ENCODE measurements at places on chromosomes 7 and 10. TPM values are rescaled to one million over a fixed set of nuclear protein-coding genes. Genes with fewer than 3 reads are reported as not detected.

CPEB3 gene
- 2.3 TPM for total RNA-seq

DNAJB9 gene
- 19.5 TPM for total RNA-seq

PCDH15 gene
- total RNA-seq: 1.1 TPM

TLX1 gene
- total RNA-seq: not detected

COBL gene
- 21.3 TPM for total RNA-seq

NYAP1 gene
- 4.6 TPM for total RNA-seq

SH2D4B gene
- total RNA-seq: 0.12 TPM

VAX1 gene
- total RNA-seq: not detected

STEAP1B gene
- 1.2 TPM for total RNA-seq

DNA2 gene
- 33.3 TPM for total RNA-seq

- DNase-seq: no peak
These were observed 49.5 kb upstream of the PPP2R2D start for GRCh38 chr10:131851346-131851745.

GRCh38 chr10:12348870-12349628, at the start of gene CAMK1D:
TSS of gene CAMK1D (plus strand) at chr10:12349547.
- DNase-seq: peak; percentile 36

DNA sequence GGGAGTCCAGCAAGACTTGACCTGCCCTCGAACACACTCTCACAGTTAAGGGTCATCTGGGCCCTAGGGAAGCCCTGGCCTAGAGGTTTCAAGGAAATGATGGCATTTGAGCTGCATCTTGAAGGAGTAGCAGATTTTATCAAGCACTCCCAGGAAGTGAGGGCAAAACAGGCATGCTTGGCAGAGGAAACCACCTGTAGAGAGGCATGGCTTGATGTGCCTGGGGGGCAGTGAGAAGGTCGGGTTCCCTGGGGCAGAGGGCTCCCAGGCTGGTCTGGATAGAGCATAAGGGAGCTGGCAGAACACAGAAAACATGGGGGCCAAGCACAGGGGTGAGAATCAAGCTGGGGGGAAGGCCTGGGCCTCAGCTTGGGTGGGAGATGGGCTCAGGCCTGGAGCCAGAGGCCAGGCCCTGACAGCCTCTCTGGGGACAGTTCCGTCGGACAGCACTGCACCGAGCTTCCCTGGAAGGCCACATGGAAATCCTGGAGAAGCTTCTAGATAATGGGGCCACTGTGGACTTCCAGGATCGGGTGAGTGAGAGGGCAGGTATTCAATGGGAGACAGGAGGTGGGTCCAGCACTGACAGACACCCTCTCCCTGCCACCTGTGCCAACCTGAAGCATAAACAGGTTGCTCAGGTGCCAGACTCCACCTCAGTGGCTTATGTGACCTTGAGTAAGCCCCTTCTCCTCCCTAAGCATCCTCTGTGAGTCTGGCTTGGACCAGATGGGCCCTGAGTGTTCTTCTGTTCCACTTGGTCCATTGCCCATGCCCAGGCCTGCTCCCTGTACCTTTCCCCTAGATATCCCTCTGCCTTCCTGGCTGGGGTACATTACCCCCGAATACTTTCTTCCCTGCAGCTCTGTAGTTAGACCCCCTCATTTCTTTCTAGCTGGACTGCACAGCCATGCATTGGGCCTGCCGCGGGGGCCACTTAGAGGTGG, 3.5 kb upstream of the HOGA1 start:
- DNase-seq: no peak

GRCh38 chr7:123661765-123662164, 6.1 kb downstream of the LMOD2 start:
- no peak for DNase-seq

- no peak for DNase-seq
These were observed 33.5 kb upstream of the AUTS2 start for GRCh38 chr7:69564454-69565417.

GRCh38 chr7:47413526-47414341, 168.2 kb downstream of the TNS3 start:
- no peak for DNase-seq

DNA sequence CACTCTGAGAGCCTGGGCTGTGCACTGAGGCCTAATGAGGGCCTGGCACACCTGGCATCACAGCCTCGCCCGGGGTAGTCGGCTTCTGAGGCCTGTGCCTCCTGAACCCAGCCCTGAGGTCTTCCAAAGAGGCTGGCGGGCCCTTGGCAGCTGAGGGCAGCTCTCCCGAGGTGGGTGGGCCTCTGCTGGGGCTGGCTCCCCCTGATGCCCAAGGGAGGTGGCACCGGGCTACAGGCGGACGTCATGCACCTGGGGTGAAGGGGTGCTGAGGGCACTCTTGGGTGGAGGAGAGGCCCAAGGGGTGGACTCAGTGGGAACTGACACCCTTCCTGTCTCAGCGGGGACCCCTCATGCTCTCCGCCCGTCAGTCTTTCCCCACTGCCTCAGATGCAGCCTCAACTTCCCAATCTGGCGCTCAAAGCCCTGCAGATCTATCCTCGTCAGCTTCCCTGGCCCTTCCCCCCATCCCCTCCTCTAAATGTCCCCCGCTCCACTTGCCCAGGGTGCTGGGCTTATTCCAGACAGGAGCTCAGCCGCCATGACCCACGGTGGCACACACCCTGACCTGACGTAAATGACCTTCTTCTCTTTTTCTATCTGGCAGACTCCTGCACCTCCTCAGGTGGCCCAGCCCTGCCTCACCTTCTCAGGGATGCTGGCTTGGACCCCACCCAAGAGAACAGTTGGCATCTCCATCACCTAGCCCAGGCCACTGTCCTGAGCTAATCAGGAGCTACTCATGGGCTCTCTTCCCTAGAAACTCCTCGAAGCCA, 38.2 kb downstream of the MYL10 start:
- DNase-seq: no peak

GRCh38 chr7:116665332-116665996, 6.5 kb upstream of the MET start:
- DNase-seq: no peak

DNA sequence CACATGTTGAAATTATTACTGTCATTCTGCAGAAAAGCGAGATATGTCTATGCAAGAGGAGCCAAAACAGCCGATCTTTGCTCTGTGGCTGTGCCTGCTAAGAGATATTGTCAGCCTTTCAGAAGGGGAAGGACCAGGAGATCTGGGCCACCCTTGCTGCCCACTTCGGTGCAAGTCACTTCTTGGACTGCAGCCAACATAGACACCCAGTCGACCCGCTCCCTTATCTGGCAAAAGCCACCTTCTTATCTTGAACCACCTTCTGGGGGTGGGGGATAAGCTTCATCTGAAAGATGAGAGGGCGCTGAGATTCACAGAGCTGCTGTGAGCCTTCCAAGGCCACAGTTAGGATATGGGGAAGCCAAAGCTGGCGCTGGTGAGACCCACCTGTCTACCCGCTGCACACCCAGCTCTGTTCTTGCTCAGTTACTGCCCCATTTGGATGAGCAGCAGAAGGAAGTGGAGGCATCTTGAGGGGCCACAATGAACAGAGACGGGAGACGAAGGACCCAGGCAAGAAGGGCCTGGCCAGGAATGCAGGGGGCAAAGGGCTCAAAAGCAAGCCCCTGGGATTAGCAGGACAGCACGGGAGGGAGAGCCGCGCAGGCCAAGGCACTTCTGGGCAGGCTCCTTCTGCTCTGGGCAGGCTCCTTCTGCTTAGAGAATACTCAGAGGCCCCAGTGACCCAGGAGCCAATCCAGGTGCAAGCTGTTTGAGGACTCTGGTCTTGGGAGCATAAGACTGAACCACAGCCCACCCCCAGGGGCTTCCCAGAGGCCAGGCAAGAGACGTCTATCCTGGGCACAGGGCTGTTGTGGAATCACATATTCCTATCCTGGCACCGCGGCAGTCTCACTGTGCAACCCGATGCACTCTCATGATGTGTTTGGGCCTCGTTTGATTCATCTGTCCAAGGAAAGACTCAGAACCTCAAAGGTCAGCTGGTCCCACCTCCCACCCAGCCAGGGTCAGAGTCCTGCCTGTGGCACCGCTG, 38.4 kb upstream of the NPFFR1 start:
- no peak for DNase-seq

- no peak for DNase-seq
These were observed 13.6 kb downstream of the HOXA1 start for GRCh38 chr7:27082171-27082570.

DNA sequence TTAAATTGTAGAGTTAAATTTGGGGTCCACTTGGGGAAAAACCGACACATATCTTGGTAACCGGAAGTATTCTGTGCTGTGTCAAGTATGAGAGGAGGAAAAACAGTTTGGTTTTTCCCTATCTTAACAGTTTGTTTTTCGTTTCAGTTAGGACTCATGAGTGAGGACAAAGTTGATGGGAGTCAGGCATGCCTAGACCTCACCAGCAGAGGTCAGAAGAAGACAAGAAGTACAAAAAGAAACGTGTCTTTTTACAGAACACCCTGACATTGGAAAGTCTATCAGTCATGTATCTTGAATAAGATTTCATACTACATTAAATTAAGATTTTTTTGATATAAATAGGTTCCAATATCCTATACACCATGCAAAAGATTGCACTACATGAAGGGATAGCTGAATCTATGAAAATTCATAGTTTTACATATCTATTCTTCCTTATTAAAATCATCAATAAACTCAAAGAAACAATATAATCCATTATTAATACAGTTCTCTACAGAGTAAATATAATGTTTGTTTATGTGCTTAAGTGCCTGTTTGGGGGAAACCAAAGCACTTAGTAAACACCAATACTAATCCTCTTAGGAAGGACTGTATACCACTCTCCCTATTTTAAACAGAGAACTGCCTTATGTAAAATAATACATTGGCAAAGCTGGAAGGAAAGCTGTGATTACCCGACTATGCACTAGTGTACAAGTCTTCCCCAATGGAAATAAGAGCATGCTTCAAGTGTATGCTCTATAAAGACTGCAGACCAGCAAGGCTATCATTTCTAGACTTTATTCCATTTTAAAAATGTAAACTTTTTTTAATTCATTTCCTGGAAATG, 95.6 kb downstream of the USP6NL start:
- DNase-seq: no peak

GRCh38 chr7:17448479-17449423, 150.3 kb downstream of the AHR start:
- DNase-seq: no peak

DNA sequence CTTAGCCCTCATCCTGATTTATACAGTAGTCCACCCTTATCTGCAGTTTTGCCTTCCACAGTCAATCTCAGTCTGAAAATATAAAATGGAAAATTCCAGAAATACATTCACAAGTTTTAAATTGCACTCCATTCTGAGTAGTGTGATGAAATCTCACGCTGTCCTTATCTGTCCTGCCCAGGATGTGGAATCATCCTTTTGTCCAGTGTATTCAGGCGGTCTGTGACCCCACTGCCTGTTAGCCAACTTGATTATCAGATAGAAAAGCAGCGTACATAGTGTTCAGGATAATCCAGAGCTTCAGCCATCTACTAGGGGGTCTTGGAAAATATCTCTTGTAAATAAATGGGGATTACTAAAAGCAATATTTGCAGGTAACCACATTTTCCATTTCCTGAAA, 146.3 kb downstream of the MALRD1 start:
- DNase-seq: no peak

DNA sequence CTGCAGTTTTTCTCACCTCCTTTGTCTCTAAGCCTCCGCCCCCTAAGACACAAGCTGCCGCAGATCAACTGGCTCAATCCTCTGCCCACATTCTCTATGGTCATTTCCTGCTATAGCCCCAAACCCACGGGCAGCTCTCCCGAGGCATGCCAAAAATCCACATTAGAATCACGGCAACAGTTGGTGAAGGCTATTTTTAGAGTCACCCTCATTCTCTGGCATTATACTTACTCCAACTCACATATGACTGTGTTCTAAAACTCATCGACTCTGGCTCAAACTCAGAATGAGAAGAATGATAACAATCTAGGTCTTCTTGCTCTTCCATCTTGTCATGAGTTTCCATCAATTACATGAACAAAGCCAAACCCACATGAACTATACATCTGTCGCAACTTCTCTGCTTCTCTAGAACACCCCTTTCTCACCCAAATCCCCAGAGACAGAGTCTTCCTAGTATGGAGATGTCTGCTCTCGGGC, 10.9 kb upstream of the KIAA1549 start:
- DNase-seq: no peak

DNA sequence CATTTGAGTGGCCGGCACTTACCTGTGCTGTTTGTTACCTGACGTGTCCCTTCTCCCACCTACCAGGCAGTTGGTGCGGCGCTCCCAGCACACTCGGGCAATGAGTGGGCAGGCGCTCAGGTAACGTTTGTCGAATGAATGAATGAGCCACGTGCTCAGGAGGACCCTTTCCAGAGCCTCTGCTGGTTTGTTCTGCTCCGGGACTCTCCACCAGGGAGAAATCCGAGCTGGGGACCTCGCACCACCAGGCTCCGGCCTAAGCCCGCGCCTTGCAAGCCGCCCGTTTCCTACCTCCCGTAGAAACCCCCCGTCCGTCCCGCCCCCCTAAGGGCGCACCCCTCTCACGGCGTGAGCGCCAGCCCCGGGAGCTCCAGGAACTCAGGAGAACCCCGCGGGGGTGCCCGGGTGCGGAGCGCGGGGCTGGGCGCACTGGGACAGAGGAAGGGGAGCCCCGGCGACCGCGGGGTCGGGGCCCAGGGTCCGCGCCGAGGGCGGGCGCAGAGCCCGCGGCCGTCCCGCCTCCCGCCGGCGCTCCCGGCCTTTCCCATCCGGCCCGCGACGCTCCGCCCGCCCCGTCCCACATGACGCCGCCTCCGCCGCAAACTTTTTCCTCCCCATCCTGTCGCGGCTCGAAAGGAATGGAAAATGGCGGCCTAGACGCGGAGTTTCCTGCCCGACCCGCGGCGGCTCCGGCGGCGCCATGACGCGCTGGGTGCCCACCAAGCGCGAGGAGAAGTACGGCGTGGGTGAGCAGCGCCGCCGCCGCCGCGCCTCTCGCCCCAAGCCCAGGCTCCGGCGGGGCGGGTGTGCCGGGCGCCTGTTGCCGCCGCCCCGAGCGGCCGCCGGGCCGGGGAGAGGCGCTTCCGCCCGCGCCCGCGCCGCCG, at the start of gene DOCK1:
Gene DOCK1, plus strand, starts transcription at position 611 of the 884 bp plus-strand sequence. Its CDS starts 90 bp downstream, at position 701.
- DNase-seq: peak; percentile 46

DNA sequence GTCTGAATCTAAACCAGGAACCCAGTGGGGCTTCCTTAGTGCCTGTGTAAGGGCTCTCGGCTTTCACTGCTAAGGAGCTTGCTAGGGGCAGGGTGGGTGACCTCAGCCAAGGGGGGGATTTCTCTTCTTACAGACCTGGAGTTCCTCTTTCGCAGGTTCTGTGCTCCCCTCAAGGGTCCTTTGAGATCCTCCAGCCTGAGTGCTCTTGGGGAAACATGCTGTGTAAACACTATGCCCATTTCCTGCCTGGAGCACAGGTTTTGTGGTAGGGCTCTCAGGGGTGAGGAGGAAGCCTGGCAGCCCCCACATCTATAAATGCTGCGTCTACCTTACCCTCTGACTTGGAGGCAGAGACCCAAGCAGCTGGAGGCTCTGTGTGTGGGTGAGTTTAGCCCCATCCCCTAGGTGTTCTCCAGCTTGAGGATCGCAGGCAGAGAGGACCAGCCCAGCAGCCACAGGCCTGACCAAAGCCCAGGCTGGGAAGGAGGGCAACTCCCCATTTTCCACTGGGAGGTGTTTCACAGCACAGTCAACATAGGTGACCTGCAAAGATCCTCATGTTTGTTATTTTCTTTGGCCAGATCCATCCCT, at the start of gene SFTPA1:
Gene SFTPA1, plus strand, starts transcription at position 339 of the 591 bp plus-strand sequence. CDS start 887 bp downstream, outside the sequence.
- DNase-seq: no peak

GRCh38 chr7:21028186-21028585, 241.5 kb upstream of the SP8 start:
- no peak for DNase-seq

GRCh38 chr10:73517166-73517888, 21.5 kb upstream of the PPP3CB start:
- no peak for DNase-seq

- DNase-seq: no peak
These were observed 83.7 kb upstream of the BET1 start for GRCh38 chr7:94087664-94088352.

GRCh38 chr7:139035586-139036353, at the start of gene ZC3HAV1L:
TSS of gene ZC3HAV1L (minus strand) at chr7:139036042. CDS start at chr7:139036017, 25 bp downstream.
- peak; percentile 39 for DNase-seq

- no peak for DNase-seq
These were observed 139.8 kb downstream of the CUBN start for GRCh38 chr10:16989826-16990293.
